ENCODE measurements at places on chromosomes 3 and 15.

- no peak for DNase-seq
These were observed 186.9 kb downstream of the FOXB1 start for GRCh38 chr15:60191016-60191415.

DNA sequence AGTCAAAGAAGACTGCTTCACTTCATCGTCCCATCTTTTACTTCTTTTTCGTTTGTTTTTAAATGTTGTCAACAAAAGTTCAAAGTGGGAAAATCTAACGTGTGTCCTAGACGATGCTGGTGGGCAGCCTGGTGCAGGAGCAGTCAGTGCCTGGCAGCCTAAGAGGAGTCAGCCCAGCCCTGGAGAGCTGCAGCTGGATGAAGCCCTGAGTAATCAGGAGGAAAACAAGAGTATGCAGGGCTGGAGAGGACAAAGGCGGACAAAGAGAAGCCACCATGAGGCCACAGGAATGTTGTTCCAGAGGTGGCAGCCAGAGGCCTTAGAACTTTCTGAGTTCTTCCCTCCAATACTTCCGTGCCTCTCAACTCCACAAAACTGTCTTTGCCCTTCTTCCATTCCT lies 5.7 kb downstream of the ADAMTS17 start:
- DNase-seq, result no peak

GRCh38 chr3:79268422-79268821 lies 499.4 kb downstream of the ROBO1 start:
- no peak for DNase-seq

DNA sequence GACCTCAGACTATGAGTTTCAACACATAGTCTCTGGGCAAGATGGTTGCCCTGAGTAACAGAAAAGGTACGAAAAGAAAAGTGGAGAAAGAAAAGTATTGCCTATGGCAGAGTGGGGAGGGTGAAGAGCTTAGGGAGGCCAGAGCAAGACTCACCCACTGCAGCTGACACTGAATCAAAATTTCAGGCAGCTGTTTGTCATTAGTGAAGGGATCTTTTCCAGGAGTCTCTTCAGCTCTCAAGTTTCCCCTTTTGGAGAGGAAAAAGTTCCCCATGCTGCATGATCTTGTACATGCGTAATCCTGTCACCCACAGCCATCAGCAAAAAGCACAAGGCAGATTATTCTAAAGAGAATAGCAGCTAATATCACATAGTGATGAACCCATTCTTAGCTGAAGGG lies 616.9 kb upstream of the GBE1 start:
- no peak for DNase-seq

GRCh38 chr15:28107904-28108275 lies 8.8 kb upstream of the OCA2 start:
- DNase-seq, result no peak

Measured in CD8-positive, alpha-beta T cell (primary cell).